Neuronal stem cell (in vitro differentiated cells): ENCODE measurements at places on chromosomes 2 and 18.

GRCh38 chr2:134737671-134738070 is 18.9 kb upstream of the TMEM163 start:
- no peaks in the 10 kb centered on the region for H3K27me3 ChIP-seq
- H3K36me3 ChIP-seq = no peaks in the 10 kb centered on the region
- no peak overlapping the region for H3K27ac ChIP-seq
- H3K4me3 ChIP-seq = no peak overlapping the region
- H3K4me1 ChIP-seq = no peaks in the 10 kb centered on the region

GRCh38 chr2:16908656-16909055 is 243.0 kb upstream of the CYRIA start:
- no peak overlapping the region for H3K4me3 ChIP-seq
- H3K27ac ChIP-seq = no peak overlapping the region
- no peaks in the 10 kb centered on the region for H3K27me3 ChIP-seq
- H3K36me3 ChIP-seq = no peaks in the 10 kb centered on the region
- no peaks in the 10 kb centered on the region for H3K4me1 ChIP-seq

DNA sequence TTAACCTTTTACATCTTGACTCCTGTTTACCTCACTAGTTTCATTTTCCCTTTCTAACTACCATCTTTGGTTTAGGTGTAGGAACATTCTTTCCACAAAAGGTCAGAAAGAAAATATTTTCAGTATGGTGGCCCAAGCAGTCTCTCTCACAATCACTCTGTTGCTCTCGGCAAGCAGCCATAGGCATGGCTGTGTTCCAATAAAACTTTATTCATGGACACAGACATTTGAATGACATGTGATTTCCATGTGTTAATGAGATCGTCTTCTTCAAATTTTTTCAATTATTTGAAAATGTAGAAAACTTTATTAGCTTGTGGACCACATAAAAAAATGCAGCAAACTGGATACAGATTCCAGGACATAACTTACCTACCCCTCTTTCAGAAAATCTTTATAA is 109.7 kb upstream of the CNTNAP5 start:
- H3K36me3 ChIP-seq = no peaks in the 10 kb centered on the region
- no peak overlapping the region for H3K27ac ChIP-seq
- DNase-seq = no peak
- H3K4me3 ChIP-seq = no peak overlapping the region
- no peaks in the 10 kb centered on the region for H3K27me3 ChIP-seq
- no peaks in the 10 kb centered on the region for H3K4me1 ChIP-seq

GRCh38 chr2:196480653-196481323 is 158.7 kb upstream of the CCDC150 start:
- no peak overlapping the region for H3K27ac ChIP-seq
- no peaks in the 10 kb centered on the region for H3K36me3 ChIP-seq
- DNase-seq = no peak

DNA sequence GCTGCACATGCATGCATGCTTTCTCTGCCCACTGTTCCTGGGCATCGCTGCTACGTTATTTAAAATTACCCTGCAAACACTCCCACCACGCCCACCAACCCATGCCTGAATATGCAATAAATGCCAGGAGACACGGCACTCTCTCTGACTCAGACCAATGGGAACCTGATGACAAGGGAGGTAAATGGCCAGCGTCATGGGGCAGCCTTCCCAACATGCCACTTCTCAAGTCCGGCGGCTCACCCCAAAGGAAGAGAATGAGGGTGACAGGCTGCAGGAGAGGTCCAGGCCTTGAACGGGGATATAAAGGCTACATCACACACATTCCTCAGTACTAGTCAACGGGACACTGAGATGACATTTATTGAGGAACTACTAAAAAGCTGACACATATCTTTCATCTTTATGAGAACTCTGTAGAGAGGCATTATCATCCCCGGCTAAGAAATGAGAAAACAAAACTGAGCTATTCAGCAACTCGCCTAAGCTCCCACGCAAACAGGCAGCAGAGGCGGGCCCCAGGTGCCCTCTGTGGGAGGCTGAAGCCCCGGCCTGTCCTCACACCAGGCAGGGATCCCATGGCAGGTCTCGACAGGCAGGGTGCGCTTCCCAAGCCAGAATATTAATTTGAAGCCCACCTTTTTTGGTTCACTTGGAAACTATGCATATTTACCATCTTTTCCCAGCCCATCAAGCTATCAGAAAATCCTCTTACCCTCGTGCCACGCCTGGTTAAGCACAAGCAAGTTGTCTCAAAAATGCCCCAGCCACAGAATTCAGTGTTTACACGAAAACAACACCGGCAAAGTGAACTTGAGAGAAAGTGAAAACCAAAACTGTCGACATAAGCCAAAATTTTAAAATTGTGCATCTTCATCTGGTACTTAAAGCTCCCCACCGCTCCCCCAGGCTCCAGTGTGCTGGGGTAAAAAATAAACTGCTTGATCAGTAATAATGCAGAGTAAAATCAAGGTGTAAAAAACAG is 166.3 kb downstream of the HDAC4 start:
- no peaks in the 10 kb centered on the region for H3K27me3 ChIP-seq
- H3K4me1 ChIP-seq = no peaks in the 10 kb centered on the region
- H3K27ac ChIP-seq = no peak overlapping the region
